CD4-positive, CD25-positive, alpha-beta regulatory T cell (primary cell): ENCODE measurements at places on chromosomes 3 and 15. TPM values are rescaled to one million over a fixed set of nuclear protein-coding genes. Genes with fewer than 3 reads are reported as not detected.

The THAP10 gene
- not detected for total RNA-seq

The RHOV gene
- not detected for total RNA-seq

The LPP gene
- total RNA-seq = 102 TPM

The EIF4E3 gene
- 101 TPM for total RNA-seq

The RTP3 gene
- total RNA-seq = not detected

The FBLN2 gene
- total RNA-seq = not detected

The KCTD6 gene
- 5.8 TPM for total RNA-seq

The KLHL6 gene
- 48.2 TPM for total RNA-seq

The TMEM266 gene
- total RNA-seq = 0.25 TPM

The CIB2 gene
- total RNA-seq = 1.2 TPM

The ALDH1L1 gene
- total RNA-seq = not detected

The RETNLB gene
- total RNA-seq = not detected

The CNTN3 gene
- not detected for total RNA-seq

The CASR gene
- not detected for total RNA-seq

GRCh38 chr15:40894681-40895448 is 615 bp downstream of the VPS18 start:
- DNase-seq = peak; percentile 64
- peaks cover 18% of the 10 kb centered on the region for H3K36me3 ChIP-seq

GRCh38 chr3:50950591-50950990 is 275.9 kb downstream of the DOCK3 start:
- peak overlapping the region; percentile 66 for H3K4me3 ChIP-seq
- H3K4me1 ChIP-seq = peaks cover 7% of the 10 kb centered on the region

- peaks cover 7% of the 10 kb centered on the region for H3K36me3 ChIP-seq
- no peaks in the 10 kb centered on the region for H3K4me1 ChIP-seq
- DNase-seq = no peak
- H3K27ac ChIP-seq = no peak overlapping the region
Measured at GRCh38 chr3:105653166-105653565, 215.6 kb downstream of the CBLB start.

- H3K4me3 ChIP-seq = no peak overlapping the region
- H3K27ac ChIP-seq = no peak overlapping the region
- no peaks in the 10 kb centered on the region for H3K4me1 ChIP-seq
- DNase-seq = no peak
- no peaks in the 10 kb centered on the region for H3K27me3 ChIP-seq
- no peaks in the 10 kb centered on the region for H3K36me3 ChIP-seq
Measured at GRCh38 chr3:39766433-39766832, 43.0 kb upstream of the MYRIP start.

DNA sequence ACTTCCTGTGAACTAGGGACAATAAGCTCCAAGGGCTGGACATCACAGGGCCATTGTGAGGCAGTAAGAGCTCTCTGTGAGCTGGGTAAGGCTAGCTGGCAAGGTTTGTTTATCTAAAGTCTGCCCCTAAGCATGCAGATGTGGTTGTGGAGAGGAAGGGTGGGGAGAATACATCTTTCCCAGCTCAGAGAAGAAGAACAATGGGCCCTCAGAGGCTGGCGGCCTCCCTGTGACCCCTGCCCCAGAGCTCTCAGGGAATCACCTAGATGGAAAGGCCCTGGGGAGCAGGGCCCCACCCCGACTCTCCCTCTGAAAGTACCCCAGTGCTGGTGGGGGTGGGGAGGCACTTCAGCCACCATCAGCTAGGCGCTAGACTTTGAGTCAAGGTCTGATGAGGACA is 4.3 kb upstream of the AP3B2 start:
- no peaks in the 10 kb centered on the region for H3K36me3 ChIP-seq
- H3K27ac ChIP-seq = no peak overlapping the region
- no peaks in the 10 kb centered on the region for H3K27me3 ChIP-seq
- H3K4me3 ChIP-seq = no peak overlapping the region

GRCh38 chr15:36024031-36024688 is 478.2 kb upstream of the DPH6 start:
- no peaks in the 10 kb centered on the region for H3K36me3 ChIP-seq
- no peaks in the 10 kb centered on the region for H3K27me3 ChIP-seq
- DNase-seq = no peak
- H3K27ac ChIP-seq = no peak overlapping the region

DNA sequence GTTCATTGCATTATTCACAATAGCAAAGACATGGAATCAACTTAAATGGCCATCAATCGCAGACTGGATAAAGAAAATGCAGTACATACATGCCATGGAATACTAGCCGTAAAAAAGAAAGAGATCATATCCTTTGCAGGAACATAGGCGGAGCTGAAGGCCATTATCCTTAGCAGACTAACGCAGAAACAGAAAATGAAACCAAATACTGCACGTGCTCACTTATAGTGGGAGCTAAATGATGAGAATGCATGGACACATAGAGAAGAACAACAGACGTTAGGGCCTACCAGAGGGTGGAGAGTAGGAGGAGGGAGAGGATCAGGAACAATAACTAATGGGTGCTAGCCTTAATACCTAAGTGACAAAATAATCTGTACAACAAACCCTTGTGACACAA is 57.9 kb downstream of the RASA2 start:
- H3K4me1 ChIP-seq = peaks cover 23% of the 10 kb centered on the region
- no peaks in the 10 kb centered on the region for H3K27me3 ChIP-seq
- H3K4me3 ChIP-seq = peak overlapping the region; percentile 59
- H3K36me3 ChIP-seq = peaks cover 71% of the 10 kb centered on the region
- H3K27ac ChIP-seq = peak overlapping the region; percentile 57
- DNase-seq = peak; percentile 71

DNA sequence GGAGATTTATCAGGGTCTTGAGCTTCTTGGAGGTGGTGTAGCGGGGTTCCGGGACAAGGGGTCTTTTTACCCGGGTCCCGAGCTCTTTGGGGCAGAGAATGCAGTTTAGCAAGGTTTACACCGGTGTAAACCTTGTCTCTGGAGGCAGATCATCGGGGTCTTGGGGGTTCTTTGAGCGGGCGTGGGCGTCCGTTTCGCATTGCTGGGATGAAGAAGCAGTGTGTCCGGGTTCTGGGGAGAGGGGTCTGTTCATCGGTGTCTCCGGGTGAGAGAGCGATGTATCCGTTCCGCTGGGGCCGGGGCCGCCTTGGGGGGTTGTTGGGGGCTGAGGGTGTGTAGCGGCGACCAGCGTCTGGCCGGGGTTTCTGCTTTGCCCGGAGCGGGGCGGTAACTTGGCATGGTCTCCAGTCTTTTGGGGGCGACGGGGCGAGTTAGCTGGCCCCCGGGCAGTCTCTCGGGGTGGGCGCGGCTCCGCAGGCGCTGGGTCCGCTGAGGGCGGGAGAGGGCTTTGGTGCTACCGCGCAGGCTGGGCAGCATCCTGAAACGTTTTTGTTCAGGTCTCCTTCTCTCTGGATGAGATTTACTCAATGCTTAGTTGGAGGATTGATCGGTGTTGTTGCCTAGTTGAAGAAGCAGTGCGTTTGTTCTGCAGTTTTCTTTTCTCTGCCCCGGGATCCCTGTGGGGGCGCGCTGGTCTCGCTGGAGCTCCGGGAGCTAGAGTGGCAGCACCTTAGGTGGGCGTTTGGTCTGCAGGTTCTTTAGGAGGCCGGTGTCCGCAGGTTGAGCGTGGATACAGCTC is 843 bp downstream of the GLCE start:
- peak overlapping the region; percentile 76 for H3K4me3 ChIP-seq
- DNase-seq = peak; percentile 24
- H3K27ac ChIP-seq = no peak overlapping the region
- peaks cover 29% of the 10 kb centered on the region for H3K4me1 ChIP-seq
- H3K36me3 ChIP-seq = no peaks in the 10 kb centered on the region
- H3K27me3 ChIP-seq = no peaks in the 10 kb centered on the region

- H3K27me3 ChIP-seq = no peaks in the 10 kb centered on the region
- H3K36me3 ChIP-seq = no peaks in the 10 kb centered on the region
- H3K27ac ChIP-seq = no peak overlapping the region
- no peaks in the 10 kb centered on the region for H3K4me1 ChIP-seq
Measured at GRCh38 chr15:29003191-29003839, 117.5 kb downstream of the APBA2 start.

DNA sequence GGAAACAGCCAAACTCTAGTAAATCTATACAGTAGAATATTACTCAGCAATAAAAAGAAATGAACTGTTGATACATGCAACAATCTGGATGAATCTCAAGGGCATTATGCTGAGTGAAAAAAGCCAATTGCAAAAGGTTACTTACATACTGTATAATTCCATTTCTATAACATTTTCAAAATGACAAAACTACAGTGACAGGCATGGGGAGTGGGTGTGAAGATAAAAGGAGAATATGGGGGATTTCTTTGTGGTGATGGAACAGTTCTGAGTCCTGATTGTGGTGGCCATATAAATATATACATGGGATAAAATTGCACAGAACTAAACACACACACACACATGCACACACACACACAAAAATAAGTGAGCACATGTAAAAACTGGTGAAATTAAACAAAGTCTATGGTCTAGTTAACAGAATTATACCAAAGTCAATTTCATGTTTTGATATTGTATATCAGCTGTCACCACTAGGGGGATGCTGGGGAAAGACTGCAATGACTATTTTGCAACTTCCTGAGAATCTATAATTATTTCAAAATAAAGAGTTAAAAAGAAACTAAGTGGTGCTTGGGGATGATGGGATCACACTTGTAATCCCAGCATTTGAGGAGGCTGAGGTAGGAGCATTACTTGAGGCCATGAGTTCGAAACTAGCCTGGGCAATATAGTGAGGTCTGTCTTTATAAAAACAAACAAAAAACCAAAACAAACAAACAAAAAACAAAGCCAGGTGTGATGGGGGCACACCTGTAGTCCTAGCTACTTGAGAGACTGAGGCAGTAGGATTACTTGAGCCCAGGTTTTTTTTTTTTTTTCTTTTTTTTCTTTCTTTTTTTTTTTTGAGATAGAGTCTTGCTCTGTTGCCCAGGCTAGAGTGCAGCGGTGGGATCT is 66.0 kb downstream of the SPTSSB start:
- H3K27me3 ChIP-seq = no peaks in the 10 kb centered on the region
- no peak overlapping the region for H3K4me3 ChIP-seq
- DNase-seq = no peak
- no peak overlapping the region for H3K27ac ChIP-seq
- no peaks in the 10 kb centered on the region for H3K36me3 ChIP-seq

GRCh38 chr15:27662892-27663291 is 436.2 kb downstream of the OCA2 start:
- no peaks in the 10 kb centered on the region for H3K27me3 ChIP-seq
- H3K27ac ChIP-seq = no peak overlapping the region
- DNase-seq = no peak
- H3K4me3 ChIP-seq = no peak overlapping the region
- no peaks in the 10 kb centered on the region for H3K4me1 ChIP-seq
- H3K36me3 ChIP-seq = no peaks in the 10 kb centered on the region

GRCh38 chr3:53974324-53974723 is 82.7 kb upstream of the SELENOK start:
- no peaks in the 10 kb centered on the region for H3K36me3 ChIP-seq
- no peak for DNase-seq
- no peak overlapping the region for H3K27ac ChIP-seq
- no peaks in the 10 kb centered on the region for H3K4me1 ChIP-seq
- no peak overlapping the region for H3K4me3 ChIP-seq

DNA sequence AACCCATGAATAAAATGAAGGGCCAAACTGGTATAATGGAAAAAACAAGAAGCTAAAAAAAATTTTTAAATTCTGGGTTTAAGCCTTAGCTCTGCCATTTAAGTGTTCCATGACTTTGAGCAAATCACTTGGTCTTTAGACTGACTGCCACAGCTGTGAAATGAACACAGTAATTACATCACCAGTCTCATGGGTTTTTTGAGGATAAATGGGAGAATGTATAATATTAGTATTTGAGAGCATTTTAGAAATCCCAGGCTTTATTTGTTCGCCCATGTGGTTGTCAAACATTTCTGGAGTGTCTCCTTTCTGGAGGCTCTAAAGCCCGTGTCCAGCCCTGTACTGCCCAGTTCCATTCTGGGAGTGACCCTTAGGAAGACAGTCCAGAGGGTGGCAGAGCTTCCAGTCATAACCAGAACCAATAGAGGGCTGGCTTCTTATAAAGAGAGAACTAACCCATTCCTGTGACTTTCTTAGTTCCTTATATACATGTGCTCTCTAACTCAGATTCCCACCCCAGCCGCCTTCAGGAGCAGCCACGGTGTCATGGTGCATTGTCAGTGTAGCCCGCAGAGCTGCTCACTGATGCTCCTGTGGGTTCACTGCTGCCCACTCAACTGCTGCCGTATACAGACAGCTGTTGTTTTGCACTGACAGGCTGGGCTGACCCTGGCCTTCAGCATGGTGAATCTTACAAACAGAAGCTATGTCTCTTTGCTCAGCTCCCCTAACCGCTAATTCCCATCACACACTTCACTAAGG is 44.7 kb downstream of the BOC start:
- DNase-seq = no peak
- no peaks in the 10 kb centered on the region for H3K36me3 ChIP-seq
- peaks cover 6% of the 10 kb centered on the region for H3K27me3 ChIP-seq
- H3K27ac ChIP-seq = no peak overlapping the region
- no peak overlapping the region for H3K4me3 ChIP-seq

- DNase-seq = no peak
- no peaks in the 10 kb centered on the region for H3K4me1 ChIP-seq
- no peak overlapping the region for H3K4me3 ChIP-seq
- H3K36me3 ChIP-seq = no peaks in the 10 kb centered on the region
- no peak overlapping the region for H3K27ac ChIP-seq
- H3K27me3 ChIP-seq = no peaks in the 10 kb centered on the region
Measured at GRCh38 chr3:153232851-153233271, 70.8 kb downstream of the RAP2B start.
